ENCODE measurements at places on chromosomes 16 and 17.

GRCh38 chr16:64679976-64680690 is 441.7 kb downstream of the CDH11 start:
- no peak for DNase-seq

DNA sequence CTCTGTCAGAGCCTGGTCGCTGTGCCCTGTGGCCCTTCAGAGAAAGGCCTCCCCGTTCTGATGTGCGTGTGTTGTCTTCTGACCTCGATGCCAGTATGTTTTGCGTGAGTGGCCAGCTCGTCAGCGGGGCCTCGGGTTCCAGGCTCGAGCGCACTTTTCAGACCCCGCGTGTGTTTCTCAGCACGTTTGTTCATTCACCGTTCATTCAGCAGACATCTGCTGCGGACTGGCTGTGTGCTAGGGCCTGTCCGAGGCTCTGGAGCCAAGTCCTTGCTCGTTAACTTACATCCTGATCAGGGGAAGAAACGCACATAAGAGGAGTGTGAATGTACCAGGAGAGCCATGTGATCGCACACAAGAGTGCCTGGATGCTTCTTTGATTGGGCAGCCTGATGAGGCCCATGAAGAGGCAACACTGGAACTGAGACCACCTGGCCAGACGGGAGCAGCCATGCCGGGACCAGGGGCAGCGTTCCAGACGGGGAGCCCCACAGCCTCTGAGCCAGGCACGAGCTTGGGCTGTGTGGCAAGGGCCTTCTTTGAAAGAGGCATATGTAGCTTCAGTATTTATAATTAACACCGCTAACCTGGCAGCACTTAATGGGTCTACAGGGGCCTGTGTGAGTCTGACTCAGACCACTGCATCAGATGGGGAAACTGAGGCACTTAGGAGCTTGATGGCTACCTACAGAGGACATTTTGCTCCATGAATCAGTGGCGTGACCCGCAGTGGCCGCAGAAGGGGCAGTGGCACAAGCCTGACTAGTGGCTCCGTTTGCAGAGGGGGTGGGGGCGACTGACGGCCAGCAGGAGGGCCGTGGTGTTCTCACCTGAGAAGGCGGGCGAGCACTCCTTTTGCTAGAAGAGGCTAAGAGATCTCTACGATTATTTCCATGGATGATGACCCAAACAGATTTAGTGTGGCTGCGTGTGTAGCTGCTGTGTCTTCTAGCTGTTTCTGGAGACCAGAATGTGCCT is 187.9 kb upstream of the CHMP6 start:
- no peak for DNase-seq

GRCh38 chr16:51523400-51523799 is 372.3 kb upstream of the SALL1 start:
- DNase-seq = no peak

DNA sequence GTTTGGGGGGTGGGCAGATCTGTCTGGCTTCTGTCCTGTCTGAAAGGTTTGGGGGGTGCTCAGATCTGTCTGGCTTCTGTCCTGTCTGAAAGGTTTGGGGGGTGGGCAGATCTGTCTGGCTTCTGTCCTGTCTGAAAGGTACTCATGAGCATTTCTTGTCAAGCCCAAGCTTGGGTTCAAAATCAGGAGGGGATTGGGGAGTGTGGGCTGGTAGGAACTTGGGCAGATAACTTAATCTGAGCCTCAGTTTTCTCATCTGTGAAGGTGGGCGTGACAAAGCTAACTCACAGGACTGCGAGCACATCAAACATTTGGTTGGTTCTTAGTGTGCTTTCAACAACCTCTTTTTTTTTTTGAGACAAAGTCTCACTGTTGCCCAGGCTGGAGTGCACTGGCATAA is 35.2 kb downstream of the HAPSTR1 start:
- DNase-seq = no peak

DNA sequence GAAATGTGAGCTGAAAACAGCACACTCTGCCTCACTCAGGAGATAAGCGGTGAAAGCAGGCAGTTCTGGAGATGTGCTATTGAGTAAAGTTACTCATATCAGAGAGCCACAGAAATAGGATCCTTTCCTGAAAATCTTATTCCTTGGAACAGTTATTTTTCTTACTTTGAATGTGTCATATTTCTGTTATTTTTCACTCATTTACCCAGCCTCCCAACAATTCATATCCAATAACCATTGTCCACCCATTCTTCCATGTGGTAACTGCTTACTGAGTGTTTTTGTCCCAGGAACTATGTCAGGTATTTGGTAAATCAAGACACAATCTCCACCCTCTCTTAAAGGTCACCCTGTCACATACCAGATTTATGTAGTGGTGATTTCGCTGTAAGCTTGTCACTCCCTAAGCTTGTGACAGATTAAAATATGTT is 144.9 kb downstream of the PARN start:
- no peak for DNase-seq

GRCh38 chr16:84220851-84221250 is 19.0 kb downstream of the KCNG4 start:
- no peak for DNase-seq

DNA sequence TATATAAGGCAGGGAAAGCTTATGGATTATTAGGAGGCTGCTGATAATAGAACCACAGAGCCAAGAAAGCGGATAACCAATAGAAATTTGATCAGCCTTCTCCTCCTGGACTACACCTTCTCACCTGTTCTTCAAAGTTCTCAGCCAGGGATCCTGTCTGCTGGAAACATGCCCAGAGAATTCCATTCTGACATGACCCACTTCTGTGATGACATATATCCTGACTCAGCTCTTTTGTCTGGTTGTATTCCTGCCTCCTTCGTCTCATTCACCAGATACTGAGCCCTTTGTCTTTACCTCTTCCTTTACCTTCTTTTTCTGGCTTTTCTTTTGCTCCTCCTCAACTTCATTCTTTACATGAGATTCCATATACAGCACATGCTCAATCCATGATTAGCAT is 576.1 kb downstream of the CDH11 start:
- DNase-seq = no peak

- peak; percentile 59 for DNase-seq
Measured at GRCh38 chr16:69107316-69107962, 2.0 kb downstream of the HAS3 start.

DNA sequence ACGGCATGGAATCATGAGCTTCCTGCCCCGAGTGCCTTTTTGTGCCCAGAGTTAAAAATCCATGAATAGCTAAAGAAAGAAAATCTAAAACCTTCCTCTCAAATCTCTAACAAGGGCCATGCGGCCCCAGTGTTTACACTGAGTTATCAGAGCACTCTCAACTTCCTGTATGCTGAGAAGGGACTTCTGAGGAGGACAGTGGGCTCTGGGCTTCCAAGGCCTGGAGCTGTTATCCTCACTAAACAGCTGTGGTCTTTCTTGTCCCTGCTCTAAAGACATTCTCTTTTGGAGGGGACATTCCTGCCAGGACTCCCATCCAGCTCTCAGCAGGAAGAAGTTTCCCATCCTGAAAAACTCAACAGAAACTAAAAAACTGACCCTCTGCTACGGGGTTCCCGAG is 135.6 kb downstream of the AATF start:
- DNase-seq = no peak

DNA sequence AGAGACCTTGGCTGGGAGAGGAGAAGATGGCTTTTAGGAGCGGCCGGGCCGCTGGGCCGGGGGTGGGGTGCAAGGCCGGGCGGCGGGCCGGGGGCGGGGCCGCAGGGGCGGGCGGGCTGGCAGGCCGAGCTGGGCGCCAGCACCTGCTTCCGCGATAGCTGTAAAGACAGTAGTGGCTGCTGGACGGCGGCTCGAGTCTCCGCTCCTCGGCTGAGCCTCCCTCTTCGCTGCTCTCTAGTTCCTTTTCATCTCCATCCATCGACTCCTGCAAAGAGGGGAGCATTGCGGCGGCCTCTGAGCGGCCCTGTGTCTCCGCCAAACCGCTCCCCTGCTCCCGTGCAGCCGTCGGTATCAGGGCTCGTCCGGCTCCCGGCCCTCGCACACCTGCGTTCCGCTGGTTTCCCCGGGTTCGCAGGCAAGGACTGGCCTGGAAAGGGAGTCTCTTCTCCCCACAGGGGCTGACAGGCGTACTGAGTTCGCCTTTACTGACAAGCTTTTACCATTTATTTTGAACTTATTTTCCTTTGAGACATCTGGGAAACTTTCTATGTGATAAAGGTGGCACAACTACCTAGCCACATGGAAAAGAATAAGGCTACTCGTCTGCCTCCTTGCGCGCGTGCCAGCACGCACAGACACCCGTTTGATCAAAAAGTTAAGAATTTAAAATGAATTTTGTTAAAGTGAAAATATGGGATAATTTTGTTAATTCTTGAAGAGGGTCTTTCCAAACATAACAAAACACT is at the start of gene C17orf75:
Gene C17orf75 (minus strand): TSS at position 317 of the 746 bp plus-strand sequence. CDS start 34 bp downstream, at position 283.
- peak; percentile 70 for DNase-seq

- no peak for DNase-seq
Measured at GRCh38 chr17:31492880-31493655, 101.6 kb downstream of the RAB11FIP4 start.

- DNase-seq = no peak
Measured at GRCh38 chr16:64250866-64251265, 871.0 kb downstream of the CDH11 start.

DNA sequence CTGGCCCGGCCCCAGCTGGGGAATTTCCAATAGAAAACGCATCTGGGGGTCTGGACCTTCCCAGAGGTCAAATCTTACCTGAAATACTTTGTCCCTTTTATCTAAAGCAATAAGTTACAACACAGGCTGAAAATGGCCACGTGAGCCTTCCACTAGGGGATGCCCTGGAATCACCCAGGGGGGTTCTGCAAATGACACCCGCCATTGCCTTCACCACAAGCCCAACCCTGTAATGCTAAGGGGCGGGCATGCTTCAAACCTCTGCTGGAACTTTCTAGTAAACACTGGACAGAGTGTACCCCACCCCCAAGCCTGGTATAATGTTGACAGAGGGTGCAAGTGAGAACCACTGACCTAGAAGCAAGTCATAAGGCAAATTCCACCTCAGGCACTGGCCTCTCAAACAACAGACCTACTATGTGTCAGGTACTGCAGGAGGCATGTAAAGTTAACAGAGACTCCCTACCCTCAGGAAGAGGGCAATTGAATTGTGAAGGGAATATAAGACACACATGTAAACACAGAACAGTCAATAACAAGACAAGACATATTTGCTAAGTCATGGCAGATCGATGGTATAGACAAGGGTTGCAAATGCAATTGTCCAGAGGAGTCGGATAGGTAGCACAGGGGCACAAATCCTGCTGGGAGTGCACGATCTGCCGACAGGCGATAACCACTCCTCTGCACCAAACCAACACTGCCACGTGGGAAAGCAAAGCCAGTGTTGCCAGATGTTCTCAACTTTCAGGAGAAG is 59.0 kb downstream of the ARHGAP17 start:
- no peak for DNase-seq

- no peak for DNase-seq
Measured at GRCh38 chr16:3669082-3669481, 14.6 kb downstream of the DNASE1 start.

DNA sequence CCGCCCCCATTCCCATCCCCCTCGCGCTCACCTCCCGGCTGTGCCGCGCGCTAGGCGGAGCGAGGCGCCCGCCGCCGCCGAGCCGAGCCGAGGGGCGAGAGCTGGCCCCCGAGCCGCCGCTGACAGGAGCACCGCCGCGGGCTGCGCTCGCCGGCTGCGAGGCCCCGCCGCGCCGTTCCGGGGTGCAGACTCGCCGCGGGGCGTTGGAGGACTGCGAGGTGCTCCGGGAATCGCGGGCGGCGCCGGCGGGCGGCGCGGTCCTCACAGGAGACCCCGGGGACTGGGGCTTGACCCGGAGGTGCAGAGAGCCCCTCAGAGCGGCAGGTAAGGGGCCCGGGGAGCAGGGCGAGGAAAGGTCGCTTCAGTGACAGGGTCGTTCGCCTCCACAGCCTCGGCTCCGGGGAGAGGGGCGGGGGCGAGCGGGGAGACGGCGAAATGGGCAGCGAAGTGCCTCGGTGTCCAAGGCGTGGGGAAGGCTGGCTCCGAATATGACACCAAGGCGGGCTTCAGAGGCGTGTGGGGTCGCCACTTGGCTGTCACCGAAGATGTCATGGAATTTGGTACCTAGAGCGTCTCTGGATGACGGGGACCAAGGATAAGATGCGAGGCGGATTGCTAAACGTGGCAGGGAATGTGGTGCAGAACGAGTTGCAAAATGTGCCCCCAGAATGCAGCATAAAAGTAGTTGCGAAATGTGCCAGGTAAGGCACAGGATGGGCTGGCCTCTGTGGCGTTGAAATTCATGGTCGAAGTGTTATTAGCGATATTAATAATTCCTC is 580 bp downstream of the TANC2 start:
- peak; percentile 68 for DNase-seq

- peak; percentile 0 for DNase-seq
Measured at GRCh38 chr17:83179374-83179773, 100.0 kb downstream of the METRNL start.

- DNase-seq = no peak
Measured at GRCh38 chr17:44212507-44213402, 6.7 kb downstream of the UBTF start.

- DNase-seq = no peak
Measured at GRCh38 chr17:71709271-71709890, 411.4 kb upstream of the SOX9 start.

- no peak for DNase-seq
Measured at GRCh38 chr17:37384560-37385149, 8.9 kb downstream of the C17orf78 start.

DNA sequence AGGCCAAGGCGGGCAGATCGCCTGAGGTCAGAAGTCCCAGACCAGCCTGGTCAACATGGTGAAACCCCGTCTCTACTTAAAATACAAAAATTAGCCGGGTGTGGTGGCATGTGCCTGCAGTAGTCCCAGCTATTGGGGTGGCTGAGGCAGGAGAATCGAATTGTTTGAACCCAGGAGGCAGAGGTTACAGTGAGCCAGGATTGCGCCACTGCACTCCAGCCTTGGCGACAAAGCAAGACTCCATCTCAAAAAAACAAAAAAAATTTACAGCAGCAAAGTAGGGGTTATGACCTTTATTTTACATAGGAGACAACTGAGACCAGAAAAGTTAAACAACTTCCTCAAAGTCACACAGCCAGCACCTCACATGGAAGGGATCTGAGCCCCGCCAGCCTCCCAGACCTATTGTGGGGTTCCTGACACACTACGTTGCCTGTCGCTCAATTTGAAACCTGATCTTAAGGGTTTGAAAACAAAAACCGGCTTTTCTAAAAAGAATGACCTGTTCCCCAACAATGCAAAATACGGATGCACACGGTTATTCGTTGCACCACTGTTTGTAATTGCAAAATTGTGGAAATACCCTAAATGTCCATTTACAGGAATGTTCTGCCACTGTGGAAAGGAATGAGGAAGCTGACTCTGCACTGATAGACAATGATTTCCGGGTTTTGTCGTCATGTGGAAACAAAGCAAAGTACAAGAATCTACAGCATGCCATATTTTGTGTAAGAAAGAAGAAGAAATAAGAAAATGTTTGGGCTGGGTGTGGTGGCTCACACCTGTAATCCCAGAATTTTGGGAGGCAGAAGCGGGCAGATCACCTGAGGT is 77.2 kb downstream of the CNGB1 start:
- no peak for DNase-seq

- DNase-seq = no peak
Measured at GRCh38 chr17:8360260-8360659, 16.2 kb downstream of the KRABD2 start.

- DNase-seq = no peak
Measured at GRCh38 chr16:24966031-24966430, 49.1 kb downstream of the ARHGAP17 start.

GRCh38 chr16:66920924-66921680 is 2.4 kb upstream of the CDH16 start:
- DNase-seq = no peak

GRCh38 chr17:46978489-46979146 is 435 bp downstream of the RPRML start:
- DNase-seq = peak; percentile 40
